ENCODE measurements at places on chromosomes 11 and 22.
A peak's percentile ranks its signal among the peaks of the same experiment; 100 is the strongest.

DNA sequence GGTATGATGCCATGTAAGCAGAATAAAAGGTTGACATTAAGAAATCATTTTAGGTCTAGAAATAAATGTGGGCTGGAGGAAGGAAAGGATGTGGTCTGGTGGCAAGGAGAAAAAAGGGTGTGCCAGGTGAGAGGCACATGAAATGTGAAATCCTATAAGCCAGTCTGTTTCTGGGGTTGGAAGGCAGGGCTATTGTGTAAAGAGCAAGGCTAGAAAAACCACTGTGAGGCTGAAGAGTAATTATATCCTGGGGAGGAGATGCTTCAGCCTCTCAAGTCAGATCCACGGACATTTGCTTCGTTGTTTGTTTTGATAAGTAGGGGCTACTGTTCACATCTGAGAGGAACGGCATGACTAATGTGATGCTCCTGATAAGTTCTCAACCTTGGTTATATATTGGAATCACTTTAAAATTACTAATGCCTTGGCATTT is 77.5 kb upstream of the CTSC start:
- no peak for DNase-seq

- no peak for DNase-seq
Measured at GRCh38 chr11:74134661-74135060, 36.1 kb downstream of the C2CD3 start.

DNA sequence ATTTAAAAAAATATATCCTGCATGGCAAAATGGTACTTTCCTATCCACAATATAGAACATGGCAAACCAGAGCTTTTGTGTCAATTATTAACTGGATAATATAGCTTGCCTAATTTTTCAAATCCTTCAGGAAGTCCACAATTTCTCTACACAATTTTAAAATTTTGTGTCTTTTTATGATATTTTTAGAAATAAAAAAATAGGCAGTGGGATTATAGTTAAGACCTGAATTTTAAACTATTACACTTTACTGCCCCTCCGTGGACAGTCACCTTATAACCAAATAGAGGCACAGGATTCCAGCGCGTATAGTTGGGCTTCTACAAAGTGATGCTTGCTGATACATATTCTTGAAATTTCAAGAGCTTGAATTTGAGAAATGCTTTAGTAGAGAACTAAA is 2.1 kb upstream of the DMC1 start:
- DNase-seq: peak; percentile 53

GRCh38 chr11:84290647-84291046 is 1004.5 kb upstream of the CCDC90B start:
- no peak for DNase-seq

DNA sequence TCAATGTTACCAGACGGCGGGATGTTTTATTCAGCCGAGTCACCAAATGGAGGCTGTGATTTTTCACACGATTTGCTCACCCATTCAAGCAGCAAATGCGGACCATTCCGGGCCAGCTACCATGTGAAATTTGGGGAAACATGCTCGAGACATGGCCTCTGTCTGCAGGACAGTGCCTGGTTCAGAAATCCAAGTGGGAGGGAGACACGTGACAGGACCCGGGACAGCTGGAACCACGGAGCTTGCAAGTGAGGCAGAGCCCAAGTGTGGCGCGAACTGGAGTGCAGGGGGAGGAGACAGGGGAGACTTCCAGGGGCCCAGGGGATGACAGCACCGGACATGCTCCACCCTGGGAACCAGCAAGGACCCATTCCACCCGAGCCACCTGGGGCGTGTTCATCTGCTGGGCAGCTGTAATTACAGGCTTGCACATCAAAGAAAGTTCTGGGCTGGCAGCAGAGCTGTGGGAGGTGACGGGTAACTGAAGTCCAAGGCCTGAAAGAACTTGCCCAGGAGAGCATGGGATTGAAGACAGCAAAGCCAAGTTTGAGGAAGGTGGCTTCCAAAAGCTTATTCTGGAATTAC is 16.5 kb downstream of the CERK start:
- DNase-seq: no peak

DNA sequence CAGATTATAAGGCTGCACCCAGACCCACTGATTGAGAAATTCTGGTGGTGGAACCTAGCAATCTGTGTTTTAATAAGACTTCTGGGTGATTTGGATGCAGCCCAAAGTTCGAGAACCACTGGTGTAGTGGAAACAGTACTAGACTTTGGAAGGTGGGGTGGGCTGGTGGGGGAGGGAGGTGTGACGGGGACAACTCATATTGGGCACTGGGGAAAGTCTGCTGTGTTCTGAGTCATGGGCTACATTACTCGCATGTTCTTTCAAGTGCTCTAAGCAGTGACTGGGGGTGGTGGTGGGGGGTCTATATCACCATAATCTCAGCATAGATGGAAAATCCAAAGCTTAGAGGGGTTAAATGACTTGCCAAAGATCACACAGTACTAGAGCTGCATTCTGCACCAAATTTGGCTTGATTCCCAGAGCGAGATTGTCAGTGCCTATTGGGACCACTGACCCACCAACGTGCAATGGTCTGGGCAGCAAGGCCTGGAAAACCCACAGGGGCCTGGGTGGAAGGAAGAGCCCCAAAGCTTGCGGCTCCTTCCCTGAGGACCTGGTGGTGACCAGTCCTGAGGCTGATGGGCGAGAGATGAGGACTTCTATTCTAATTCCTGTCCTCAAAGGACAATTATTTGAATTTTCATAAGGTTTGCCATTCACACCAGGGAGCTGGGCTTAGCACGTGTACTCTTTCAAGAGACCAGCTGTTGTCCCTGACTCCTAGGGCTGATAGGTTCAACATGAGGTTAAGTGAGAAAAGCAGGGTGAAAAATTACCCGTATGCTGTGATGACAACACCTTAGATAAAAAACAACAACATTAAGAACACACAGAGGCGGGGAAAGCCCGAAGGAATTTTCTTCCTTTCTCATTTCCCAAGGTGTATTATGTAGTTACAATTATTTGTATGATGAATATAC is 77.5 kb upstream of the NARS2 start:
- DNase-seq: no peak

DNA sequence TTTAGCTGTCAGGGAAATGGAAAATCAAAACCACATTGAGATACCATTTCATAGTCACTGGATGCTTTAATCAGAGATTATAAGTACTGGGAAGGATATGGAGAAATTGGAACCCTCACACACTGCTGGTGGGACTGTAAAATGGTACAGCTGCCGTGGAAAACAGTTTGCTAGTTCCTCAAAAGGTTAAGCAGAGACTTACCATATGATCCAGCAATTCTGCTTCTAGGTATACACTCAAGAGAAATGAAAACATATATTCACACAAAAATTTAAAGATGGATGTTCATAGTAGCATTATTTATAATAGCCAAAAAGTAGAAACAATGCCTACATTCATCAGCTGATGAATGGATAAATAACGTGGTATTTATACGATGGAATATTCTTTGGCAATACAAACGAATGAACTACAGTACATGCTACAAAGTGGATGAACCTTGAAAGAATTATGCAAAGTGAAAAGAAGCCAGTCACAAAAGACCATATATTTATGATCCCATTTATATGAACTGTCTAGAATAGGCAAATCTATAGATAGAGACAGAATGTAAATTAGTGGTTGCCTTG is 23.0 kb downstream of the RNF121 start:
- DNase-seq: no peak

GRCh38 chr11:133843454-133843987 is 1.8 kb downstream of the SPATA19 start:
- no peak for DNase-seq

DNA sequence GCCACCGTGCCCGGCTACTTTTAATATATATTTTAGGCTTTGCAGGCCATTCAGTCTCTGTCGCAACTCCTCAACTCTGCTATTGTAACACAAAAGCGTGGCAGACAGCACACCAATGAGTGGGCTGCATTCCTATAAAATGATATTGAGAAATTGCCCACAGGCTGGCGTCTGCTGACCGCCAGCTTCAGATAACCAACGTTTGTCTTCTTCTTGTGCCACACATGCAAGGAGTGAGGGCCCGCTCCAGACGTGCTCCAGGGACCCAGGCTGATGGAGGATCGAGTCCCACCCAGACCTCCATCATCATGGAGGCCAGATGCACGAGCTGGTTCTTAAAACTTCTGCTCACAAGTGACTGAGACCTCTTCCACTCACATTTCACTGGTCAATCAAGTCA is 35.4 kb upstream of the LINC01488 start:
- DNase-seq: no peak

- peak; percentile 67 for DNase-seq
Measured at GRCh38 chr11:6353367-6353987, 33.2 kb upstream of the CAVIN3 start.

DNA sequence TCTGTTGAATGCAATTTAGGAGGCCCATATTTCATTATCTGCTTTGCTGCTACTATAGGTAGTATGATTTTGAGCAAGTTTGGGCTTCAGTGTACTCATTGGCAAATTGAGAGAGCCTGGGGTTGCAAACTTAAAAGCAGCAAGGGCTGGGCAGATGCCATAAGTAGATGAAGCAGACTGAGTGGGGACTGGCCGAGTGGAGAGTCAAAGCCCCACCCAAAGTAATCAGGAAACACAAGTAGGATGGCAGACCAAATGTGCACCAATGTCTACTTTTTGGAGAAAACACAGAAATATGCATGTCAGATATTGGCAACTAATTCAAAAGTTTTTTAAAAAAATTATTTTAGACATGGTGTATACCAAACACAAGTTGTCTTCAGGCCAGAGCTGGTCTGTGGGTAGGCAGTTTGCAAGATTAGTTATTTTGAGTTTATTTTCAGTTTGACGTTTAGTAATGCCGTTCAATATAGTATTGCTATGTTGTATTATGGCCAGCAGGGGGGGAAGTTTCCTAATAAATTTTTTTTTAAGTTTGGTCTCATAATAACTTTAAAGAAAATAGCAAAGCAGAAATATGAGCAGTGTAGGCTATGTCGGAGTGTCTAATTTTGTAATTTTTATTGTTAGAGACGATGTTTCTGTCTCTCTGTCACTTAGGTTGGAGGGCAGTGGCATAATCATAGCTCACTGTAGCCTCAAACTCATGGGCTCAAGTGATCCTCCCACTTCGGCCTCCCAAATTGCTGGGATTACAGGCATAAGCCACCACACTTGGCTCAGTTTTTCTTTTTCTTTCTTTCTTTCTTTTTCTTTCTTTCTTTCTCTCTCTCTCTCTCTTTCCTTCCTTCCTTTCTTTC is 105.1 kb downstream of the HIPK3 start:
- peak; percentile 45 for DNase-seq

- DNase-seq: no peak
Measured at GRCh38 chr11:13494051-13494450, 1.7 kb downstream of the PTH start.

DNA sequence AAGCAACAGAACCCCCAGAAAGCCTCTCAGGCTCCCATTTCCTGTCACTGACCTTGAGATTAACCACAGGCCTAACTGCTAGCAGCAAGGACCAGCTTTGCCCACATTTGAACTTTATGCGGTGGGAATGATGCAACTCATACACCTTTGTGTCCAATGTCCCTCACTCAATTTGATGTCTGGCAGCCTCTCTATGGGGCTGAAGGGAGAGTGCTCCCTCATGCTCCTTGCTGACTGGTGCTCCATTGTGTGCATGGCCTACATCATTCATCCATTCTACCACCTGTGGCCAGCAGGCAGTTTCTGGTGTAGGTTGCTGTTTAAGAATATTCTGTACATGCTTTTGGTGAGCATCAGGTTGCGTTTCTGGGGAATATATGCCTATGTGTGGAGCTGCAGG is 31.9 kb downstream of the KCNQ1OT1 start:
- DNase-seq: no peak

- DNase-seq: no peak
Measured at GRCh38 chr11:121740902-121741301, 288.1 kb upstream of the SORL1-AS1 start.

DNA sequence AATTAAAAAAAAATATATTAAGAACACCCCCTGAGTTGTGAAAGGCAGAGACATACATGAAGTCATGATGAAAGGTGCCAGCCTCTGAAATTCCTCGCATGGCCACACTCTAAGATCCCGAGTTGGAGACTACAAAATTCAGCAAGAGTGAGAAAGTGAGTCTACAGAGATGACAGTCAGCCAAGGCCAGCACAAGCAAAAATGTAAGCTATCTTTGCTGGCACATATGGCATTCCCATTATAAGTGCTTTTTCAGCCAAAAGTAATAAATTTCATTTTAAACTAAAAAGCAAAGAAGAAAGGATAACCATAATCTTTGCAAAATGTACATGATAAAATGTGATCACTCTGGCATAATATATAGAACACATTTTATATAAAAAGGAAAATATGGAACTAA is 40.6 kb downstream of the FANCF start:
- DNase-seq: no peak

DNA sequence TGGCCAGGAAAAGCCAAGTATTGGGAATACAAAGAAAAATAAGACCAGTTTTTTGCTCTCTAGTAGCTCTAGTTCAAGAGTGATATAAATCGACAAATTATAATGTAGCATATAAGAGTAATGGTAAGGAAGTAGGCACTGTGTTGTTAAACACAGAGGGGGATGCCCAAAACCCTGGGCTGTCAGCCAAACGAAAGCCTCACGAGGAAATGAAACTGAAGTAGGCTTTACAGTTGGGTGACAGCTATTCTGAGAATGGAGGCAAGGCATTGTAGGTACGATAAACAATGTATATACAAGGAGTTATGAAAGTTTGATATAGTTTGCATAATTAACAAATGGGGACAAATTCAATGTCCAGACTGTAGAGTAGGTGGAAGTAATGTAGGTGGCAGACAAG is 176.4 kb downstream of the FAM181B start:
- DNase-seq: peak; percentile 32

DNA sequence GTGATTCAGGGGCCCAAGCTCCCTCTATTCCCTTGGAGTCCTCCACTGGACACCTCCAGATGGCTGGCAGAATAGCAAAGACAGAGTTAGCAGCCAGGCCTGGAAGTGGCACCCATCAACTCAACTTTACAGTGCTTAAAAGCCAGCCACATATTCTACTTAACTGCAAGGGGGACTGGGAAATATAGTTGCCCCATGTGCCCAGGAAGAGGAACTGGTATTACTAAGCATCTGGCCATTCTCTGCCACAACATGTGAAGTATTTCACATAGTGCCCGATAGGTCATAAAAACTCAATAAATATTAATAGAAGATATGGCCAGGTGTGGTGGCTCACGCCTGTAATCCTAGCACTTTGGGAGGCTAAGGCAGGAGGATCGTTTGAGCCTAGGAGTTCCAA is 5.5 kb upstream of the IL10RA start:
- no peak for DNase-seq

- no peak for DNase-seq
Measured at GRCh38 chr11:2432171-2432621, 12.1 kb downstream of the TRPM5 start.

- no peak for DNase-seq
Measured at GRCh38 chr11:86792150-86792549, 8.2 kb upstream of the PRSS23 start.

Measured in GM10248 (cell line).